ENCODE measurements at places on chromosomes 6 and 20.

GRCh38 chr6:80282913-80283554 lies 176.6 kb downstream of the BCKDHB start:
- DNase-seq, result no peak

- no peak for DNase-seq
These were observed 10.3 kb upstream of the VAPB start for GRCh38 chr20:58378704-58379103.

DNA sequence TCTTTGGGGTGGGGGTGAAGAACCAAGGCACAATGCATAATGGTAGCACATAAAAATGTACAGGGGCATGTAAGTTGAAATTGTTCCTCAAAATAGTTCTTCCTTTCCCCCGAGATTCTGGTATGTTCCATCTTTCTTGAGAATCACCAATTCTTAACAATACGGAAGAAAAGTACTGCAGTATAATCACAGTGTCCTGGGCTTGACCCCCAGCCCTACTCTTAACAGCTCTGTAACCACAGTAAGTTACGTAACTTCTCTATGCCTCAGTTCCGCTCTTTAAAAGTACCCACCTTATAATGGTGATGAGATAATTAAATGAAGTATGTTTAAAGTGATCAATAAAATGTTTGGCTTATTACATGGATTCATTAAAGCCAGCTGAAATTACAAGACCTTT lies 104.5 kb downstream of the SMLR1 start:
- DNase-seq, result no peak

DNA sequence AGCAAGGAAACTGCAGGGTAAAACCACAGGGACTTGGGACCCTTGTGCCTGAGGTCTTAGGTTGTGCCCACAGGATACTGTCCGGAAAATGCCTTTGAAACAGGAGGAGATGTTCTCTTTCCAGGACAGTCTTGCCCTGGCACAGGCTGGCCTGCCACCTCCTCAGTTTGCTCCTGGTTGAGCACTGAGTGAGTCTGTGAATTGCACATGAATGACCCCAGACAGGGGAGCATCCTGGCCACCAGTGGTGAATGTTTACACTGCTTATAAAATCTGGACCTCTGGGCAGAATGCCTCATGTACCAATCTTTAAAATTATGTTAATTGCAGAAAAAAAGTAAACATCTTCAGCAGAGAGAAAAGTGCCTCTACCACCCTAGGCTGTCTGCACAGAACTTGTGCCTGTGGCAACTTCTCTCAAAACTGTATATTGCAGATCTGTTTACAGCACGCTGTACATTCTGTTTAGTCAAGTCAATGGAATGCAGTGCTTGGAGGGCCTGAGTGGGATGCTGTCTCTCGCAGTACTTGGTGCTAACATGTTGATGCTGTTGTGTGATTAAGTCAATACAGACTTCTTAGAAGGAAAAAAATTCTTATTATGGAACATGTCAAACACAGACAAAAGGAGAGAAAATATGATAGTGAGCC lies 242.1 kb downstream of the SOD2 start:
- DNase-seq, result no peak

DNA sequence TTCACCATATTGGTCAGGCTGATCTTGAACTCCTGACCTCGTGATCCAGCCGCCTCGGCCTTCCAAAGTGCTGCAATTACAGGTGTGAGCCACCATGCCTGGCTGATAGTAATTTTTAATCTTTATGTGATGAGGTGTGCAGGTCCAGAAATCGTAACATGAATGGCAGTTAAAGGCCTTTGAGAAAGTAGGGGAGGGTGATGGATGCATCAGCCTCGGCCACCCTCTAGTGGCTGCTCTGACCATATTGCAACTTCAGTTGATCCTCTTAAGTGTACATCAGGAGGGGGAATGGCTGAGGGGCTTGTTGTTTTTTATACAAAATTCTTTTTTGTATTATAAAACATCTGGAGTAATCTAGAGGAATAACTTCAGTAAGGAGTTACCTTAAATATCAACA lies 193.0 kb downstream of the ZFAND3 start:
- DNase-seq, result no peak

DNA sequence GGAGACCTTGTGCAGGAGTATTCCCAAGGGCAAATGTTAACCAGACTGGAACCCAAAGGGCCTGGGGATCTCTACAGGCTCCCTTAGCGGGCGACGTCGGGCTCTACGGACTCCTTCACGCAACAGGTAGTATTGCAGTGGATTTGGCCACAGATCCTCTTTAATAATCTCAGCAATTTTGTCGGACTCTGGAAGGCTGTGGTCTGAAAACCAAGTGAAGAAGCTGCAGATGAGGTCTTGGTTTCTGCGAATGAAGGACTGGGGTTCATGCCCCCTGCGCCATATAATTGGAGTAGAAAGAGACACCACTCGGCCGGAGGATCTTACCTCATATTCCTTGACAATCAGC lies 1.3 kb downstream of the TSPYL1 start:
- no peak for DNase-seq

Data from activated naive CD8-positive, alpha-beta T cell treated with anti-CD3 and anti-CD28 coated beads, Interleukin-2, amount 50 U/mL, for 16 hours (primary cell).